ENCODE measurements at places on chromosomes 4 and X.

DNA sequence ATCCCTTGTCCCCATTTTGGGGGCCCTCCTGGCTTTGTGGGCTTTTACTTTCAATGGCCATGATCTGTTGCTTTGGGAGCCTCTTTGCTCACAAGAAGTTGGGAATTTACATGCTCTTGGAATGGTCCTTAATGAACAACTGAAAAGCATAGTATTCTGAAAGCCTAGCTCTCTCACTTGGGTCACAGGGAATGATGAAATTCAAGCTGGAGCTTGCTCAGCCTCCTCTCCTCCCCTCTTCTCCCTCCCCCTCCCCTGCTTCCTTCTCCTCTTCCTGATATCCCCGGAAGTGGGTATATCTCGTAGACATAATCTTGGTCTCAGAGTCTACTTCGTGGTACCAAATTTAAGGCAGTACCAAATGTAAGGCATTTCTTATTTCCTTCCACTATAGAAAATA lies 400.6 kb upstream of the NR3C2 start:
- DNase-seq = no peak

- DNase-seq = no peak
Measured at GRCh38 chr4:102022343-102022742, 231.8 kb downstream of the BANK1 start.

GRCh38 chr4:1208970-1209704 lies 36.8 kb upstream of the SPON2 start:
- DNase-seq = no peak

DNA sequence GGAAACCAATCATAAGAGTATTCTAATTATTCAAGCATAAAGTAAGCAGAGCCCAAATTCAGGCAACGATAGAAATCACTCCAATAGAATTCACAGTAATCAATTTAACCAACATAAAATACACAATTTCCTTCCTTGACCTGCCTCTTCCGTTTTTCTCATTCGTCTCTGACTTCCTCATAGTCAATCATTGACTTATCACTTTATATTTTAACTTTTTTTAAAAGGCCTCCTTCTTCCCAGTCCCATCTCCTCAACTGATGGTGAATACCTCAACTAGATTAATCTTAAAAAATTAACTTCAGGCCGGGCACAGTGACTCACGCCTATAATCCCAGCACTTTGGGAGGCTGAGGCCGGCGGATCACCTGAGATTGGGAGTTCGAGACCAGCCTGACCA lies 13.3 kb downstream of the CNOT6L start:
- no peak for DNase-seq

GRCh38 chr4:133208694-133209285 lies 59.7 kb downstream of the PCDH10 start:
- no peak for DNase-seq

- no peak for DNase-seq
Measured at GRCh38 chr4:144313370-144313769, 172.9 kb upstream of the GYPA start.

- DNase-seq = no peak
Measured at GRCh38 chr4:26330946-26331345, 10.1 kb downstream of the RBPJ start.

DNA sequence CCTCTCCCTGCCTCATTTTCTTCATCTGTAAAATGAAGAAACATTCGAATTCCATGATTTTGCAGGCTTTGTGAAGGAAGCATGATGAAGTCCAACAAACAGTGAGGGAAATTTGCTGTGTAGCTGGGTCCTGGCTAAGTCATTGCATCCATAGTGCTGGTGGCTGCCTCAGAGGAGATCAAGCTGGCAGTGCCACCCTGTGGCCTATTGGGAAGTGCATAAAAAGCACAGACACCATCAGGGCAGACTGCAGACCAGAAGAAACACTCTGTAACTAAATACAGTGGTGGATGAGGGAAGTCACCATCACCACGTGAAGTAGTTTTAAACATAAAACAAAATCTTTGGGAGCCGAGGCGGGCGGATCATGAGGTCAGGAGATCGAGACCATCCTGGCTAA lies 40.7 kb upstream of the DDX3X start:
- DNase-seq = no peak

DNA sequence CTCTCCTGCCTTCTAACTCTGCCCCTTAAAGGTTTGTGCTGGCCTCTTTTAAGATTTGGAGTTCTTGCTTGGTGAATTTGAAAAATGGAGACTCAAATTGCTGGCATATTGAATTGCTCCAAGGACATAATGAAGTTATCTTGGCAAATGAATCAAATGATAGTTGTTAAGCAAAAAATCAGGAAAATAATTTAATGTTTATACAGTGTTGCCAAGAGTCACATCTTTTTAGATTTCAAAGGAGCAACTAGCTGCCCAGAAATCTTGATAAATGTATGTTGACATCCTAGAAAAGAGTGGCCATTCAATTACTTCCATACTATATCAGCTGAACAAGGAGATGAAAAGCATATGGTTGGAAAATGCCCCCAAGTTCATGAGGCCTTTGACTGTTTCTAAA lies 610.0 kb upstream of the LCORL start:
- DNase-seq = no peak

DNA sequence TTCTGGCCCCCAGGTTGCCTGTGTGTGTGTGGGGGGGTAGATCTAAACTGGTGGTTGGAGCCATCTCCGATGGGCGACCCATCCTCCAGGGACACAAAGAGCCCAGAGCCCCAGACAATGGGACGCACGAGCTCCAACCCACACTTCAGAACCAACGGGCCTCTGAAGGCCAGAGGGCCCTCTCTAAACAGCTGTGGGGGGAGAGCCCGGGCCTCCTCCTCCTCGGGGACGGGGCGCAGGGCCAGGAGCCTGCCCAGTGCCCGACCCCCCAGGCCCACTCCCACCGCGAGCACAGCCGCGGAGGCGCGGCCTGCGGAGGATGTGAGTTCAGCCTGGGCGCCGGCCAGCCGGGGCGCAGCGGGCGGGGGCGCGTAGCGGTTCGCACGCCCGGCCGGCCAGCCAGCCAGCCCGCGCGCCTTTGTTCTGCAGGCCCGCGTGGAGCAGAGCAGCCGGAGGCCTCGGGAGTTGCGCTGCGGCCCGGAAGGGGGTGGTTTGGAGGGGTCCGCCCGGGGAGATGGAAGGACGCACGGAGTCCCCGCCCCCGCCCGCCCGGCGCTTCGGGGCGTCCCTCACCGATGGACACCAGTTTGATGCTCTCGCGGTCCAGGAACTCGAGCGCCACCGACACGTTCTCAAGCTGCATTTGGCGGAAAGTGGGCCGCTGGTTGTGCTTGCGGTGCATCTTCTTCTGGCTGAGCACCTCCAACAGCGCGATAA lies 4.0 kb downstream of the FLNA start:
- DNase-seq = no peak

- DNase-seq = no peak
Measured at GRCh38 chr4:26215725-26216124, 105.1 kb upstream of the RBPJ start.

GRCh38 chr4:22911285-22911684 lies 218.5 kb downstream of the GBA3 start:
- DNase-seq = no peak

- no peak for DNase-seq
Measured at GRCh38 chrX:109710181-109710580, 22.9 kb downstream of the ACSL4 start.

GRCh38 chrX:123271902-123272301 lies 87.8 kb downstream of the GRIA3 start:
- DNase-seq = no peak

GRCh38 chr4:48756689-48757220 lies 23.3 kb downstream of the FRYL start:
- no peak for DNase-seq
